SK-N-SH (cell line): ENCODE measurements at places on chromosomes 2 and 18.

DNA sequence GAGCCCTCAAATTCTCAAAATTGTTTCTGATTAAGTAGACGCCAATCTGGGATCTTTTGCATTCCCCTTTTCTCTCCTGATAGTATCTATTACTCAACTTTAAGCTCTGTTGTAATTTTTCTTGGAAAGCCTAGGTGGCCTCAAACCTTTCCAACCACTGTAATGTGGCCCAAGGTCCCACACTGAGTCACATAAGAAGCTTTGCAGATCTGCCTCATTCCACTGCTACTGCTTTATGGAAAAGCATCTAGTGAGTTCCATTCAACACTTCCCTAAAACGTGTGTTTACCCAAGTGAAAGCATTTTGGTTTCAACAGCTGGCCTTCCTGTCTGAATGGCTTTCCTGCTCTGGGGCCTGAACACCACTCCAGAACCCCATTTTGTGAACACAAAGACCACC is 493.6 kb upstream of the SPHKAP start:
- no peaks in the 10 kb centered on the region for H3K36me3 ChIP-seq
- no peaks in the 10 kb centered on the region for H3K4me1 ChIP-seq
- no peak for DNase-seq
- no peaks in the 10 kb centered on the region for H3K27me3 ChIP-seq
- no peak overlapping the region for H3K27ac ChIP-seq

DNA sequence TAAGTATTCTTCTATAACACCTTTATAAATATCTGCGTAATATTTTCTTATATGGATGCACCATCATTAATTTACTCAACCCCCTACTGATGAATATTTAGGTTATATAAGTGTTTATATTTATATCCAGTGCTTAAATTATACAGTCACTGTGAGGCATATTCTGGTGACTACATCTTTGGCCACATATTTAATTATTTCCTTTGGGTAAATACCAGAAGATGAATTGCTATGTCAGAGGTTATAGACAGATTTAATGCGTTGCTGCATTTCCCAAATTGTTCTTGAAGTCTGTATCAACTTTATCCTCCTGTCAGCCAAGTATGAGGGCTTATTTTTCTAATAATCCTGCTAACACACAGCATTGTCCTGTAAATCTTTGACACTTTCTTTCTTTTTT is 18.7 kb downstream of the DYSF start:
- peaks cover 25% of the 10 kb centered on the region for H3K27me3 ChIP-seq
- no peak overlapping the region for H3K27ac ChIP-seq
- no peak for DNase-seq
- H3K4me3 ChIP-seq: no peak overlapping the region

DNA sequence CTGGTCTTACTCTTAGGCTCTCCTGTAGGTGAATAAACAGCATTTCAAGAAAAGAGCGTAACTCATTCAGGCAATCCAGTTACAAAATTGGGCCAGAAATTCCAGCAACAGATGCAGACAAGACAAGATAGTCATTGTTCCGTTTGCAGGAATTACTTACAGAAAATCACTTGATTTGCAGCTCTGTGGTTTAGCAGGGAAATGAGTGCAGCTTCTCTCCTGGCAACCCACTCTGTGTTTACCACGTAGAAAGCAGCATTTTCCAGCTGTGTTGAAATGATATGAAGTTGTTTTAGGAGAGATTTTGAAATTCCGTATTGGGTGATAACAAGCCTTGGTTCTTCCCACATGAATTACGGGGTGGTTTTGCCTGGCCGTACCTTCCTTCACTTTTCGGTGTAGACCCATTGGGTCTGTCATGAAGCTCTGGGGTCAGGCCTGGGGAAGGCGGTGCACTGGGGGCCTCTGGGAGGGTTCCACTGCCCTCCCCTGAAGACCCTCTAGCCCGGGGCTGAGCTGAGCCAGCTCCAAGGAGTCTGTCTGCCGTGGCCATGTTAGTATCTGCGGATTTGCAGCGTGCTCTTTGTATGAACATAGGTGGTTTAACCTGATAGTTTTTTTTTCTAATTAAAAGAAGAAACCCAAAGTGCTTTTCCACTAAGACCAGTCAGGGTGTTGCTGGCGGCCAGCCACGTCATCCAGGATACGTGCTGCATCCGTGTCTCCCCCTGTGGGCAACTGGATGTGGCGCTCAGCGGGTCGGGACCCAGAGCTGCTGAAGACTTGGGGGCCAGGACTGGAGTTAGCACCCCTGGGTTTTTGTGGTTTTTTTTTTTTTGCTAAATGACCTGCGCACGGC is 58.9 kb upstream of the KCNG2 start:
- H3K27ac ChIP-seq: no peak overlapping the region
- H3K4me3 ChIP-seq: no peak overlapping the region
- H3K4me1 ChIP-seq: no peaks in the 10 kb centered on the region

DNA sequence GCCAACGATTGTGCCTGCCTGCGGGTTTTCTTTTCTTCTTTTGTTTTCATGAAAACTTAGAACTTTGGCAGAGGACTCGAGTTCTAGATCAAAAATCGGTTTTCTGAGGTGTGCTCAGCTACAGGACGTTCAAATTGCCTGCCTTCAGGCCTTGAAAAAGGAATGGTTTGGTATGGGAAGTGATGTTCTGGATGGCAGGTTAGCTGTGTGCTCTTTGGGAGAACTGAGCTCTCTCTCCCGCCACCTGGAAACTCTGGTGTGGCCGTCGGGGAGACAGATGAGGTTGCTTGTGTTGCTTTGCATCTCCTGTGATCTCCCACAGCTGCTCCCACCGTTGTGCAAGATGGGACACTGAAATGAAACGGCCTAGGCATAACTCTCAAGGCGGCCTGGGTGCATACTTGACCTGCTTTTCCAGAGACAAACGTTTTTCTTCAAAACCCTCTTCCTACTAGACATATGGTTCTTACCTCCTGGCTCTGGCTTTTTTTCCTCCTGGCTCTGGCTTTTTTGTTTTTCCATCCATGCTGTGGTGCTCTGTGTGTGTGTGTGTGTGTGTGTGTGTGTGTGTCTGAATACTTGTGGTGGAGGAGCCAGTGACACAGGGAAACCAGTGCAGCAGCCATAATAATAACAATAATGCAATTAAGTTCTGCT is 2.0 kb downstream of the FMNL2 start:
- H3K36me3 ChIP-seq: no peaks in the 10 kb centered on the region
- H3K27ac ChIP-seq: peak overlapping the region; percentile 83
- peak; percentile 50 for DNase-seq
- H3K4me3 ChIP-seq: peak overlapping the region; percentile 90

DNA sequence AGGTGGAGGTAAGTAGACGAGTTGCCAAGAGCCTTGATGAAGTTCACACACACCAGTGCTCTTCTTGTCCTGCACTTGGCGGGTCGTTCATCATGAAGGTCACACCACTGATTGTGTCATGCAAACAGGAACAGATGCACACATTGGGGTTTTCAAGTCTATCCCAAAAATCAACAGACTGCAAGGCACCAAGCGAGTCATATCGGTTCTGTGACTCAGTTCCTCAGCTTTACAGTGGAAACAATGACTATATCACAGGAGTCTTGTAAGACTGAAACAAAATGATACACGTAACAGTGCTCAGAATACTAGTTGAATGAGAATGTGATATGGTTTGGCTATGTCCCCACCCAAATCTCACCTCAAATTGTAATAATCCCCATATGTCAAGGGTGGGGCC is 526.9 kb upstream of the ID2 start:
- no peaks in the 10 kb centered on the region for H3K27me3 ChIP-seq
- DNase-seq: no peak
- H3K4me3 ChIP-seq: no peak overlapping the region
- peaks cover 6% of the 10 kb centered on the region; the same call in 1 of the 2 replicates for H3K4me1 ChIP-seq
- no peak overlapping the region for H3K27ac ChIP-seq

GRCh38 chr2:217064234-217065011 is 204.6 kb upstream of the TNP1 start:
- no peak for DNase-seq
- no peaks in the 10 kb centered on the region for H3K4me1 ChIP-seq
- no peak overlapping the region for H3K27ac ChIP-seq
- no peaks in the 10 kb centered on the region for H3K36me3 ChIP-seq

DNA sequence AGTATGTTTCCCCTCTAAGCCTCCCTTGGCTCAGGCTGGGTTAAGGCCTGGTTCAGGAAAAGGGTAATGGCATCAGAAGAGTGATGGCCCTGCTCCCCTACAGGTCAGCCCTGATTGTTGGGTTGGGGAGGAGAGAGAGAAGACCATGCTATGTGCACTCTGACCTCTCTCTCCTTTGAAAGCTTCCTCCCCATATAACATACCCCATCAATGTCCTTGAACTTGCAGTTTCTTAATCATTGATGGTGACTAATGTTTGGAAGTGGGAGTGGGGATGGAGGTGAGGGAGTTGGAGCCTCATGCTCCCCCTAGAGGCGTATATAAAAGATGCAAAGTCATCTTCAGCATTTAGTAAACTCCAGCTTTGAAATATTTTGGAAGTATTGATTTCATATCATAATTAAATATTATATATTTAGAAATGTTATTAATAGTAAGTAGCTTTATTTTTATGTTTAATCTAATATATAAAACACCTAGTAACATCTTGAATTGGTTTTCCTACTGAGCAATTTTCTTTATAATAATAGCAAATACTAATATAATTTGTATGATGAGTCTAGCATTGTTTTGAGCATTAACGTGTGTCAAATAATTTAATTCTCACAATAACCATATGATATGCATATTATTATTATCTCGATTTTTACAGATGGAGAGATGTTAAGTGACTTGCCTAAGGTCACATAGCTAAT is 8.8 kb downstream of the PLCL1 start:
- no peak overlapping the region for H3K4me3 ChIP-seq
- H3K27me3 ChIP-seq: no peaks in the 10 kb centered on the region
- DNase-seq: peak; percentile 36

DNA sequence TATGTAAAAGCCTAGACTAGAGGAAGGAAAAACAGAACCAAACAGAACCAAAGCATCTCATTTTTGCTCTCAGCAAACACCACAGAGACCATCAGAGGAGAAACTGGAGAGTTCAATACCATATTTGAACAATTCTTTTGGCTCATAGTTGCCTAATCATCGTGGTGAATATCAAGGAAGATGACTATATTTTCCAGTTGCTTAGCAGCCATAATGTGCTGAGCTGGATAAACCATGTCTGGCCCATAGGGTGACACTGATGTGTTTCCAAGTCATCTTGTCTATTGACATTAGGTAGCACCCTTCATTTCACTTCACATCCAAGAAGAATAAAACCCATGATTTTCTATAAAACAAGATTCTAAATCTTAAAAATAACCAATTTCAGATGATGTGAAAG is 5.9 kb upstream of the XRCC5 start:
- DNase-seq: no peak
- no peak overlapping the region for H3K4me3 ChIP-seq
- H3K4me1 ChIP-seq: no peaks in the 10 kb centered on the region
- no peaks in the 10 kb centered on the region for H3K27me3 ChIP-seq
- H3K36me3 ChIP-seq: no peaks in the 10 kb centered on the region
- no peak overlapping the region for H3K27ac ChIP-seq

GRCh38 chr18:65941482-65941881 is 190.7 kb downstream of the CDH7 start:
- H3K36me3 ChIP-seq: no peaks in the 10 kb centered on the region
- no peak overlapping the region for H3K27ac ChIP-seq
- no peak for DNase-seq
- no peaks in the 10 kb centered on the region for H3K27me3 ChIP-seq

- peak overlapping the region; percentile 48 for H3K27ac ChIP-seq
- no peak for DNase-seq
- H3K27me3 ChIP-seq: no peaks in the 10 kb centered on the region
Measured at GRCh38 chr2:172404824-172405223, 22.6 kb upstream of the ITGA6 start.

DNA sequence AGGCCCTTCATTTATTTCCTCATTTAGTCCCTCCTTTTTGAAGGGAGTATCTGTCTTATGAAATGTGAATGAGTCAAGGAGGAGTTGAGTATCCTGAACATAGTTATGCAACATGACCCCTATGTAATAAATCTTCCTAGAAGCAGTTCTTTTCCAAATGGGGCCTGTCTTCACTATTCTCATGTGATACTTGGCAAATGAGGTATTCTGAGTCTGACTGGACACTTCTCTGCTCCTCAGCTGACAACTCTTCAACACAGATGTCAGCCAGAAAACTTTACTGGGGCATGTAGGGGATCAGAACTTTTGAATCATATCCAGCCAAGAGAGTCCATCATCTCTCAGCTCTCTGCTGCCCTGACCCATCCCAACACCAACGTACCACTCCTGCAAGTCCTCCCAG is 291.6 kb downstream of the ZNF385B start:
- no peak for DNase-seq
- no peak overlapping the region for H3K4me3 ChIP-seq
- no peaks in the 10 kb centered on the region for H3K27me3 ChIP-seq
- H3K36me3 ChIP-seq: no peaks in the 10 kb centered on the region
- H3K27ac ChIP-seq: no peak overlapping the region

- H3K36me3 ChIP-seq: no peaks in the 10 kb centered on the region
- no peak overlapping the region for H3K27ac ChIP-seq
- H3K4me3 ChIP-seq: no peak overlapping the region; the same call in 1 of the 2 replicates
- H3K4me1 ChIP-seq: no peaks in the 10 kb centered on the region
- DNase-seq: peak; percentile 3
Measured at GRCh38 chr2:193963472-193964119, 1693.4 kb upstream of the SLC39A10 start.

DNA sequence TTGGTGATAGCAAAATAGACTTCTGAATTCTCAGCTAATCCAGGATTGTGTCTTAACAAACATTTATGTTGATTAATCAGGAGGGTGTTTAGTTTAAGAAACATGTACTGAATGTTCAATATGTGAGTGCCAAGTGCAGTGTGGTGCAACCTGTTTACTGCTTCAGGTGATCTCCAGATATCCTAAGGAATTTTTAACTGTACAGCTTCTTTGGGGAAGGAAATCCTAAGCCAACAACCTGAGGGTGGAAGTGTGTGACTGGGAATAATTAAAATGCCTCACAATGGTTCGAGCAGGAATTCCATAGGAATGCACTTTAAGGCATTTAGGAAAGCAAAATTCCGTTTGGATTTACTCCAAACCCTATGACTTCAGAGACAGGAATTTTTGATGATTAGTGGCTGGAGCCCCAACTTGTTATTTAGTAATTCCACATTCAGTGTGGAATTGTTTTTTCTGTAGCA is 16.4 kb downstream of the CRIM1 start:
- peaks cover 5% of the 10 kb centered on the region for H3K4me1 ChIP-seq
- peaks cover 13% of the 10 kb centered on the region for H3K36me3 ChIP-seq
- DNase-seq: no peak
- H3K4me3 ChIP-seq: peak overlapping the region; percentile 22
- peak overlapping the region; percentile 79; the same call in 1 of the 2 replicates for H3K27ac ChIP-seq
- no peaks in the 10 kb centered on the region for H3K27me3 ChIP-seq

- H3K27ac ChIP-seq: no peak overlapping the region
- H3K27me3 ChIP-seq: no peaks in the 10 kb centered on the region
- DNase-seq: no peak
- H3K4me3 ChIP-seq: no peak overlapping the region
- no peaks in the 10 kb centered on the region for H3K36me3 ChIP-seq
- no peaks in the 10 kb centered on the region for H3K4me1 ChIP-seq
Measured at GRCh38 chr2:157898591-157898996, 22.5 kb upstream of the ACVR1 start.
